Activated naive CD4-positive, alpha-beta T cell treated with anti-CD3 and anti-CD28 coated beads, Interleukin-2, amount 10 ng/mL, durations not matched to agents 5 hours and 36 hours (primary cell): ENCODE measurements at places on chromosomes 7 and 10. TPM values are rescaled to one million over a fixed set of nuclear protein-coding genes. Genes with fewer than 3 reads are reported as not detected.

NACAD gene
- total RNA-seq, result not detected

ZNF138 gene
- total RNA-seq, result 11.7 TPM

SRGN gene
- total RNA-seq, result 150 TPM

IL2RA gene
- 203 TPM for total RNA-seq

EFCAB10 gene
- not detected for total RNA-seq
